CD4-positive, alpha-beta T cell (primary cell): ENCODE measurements at places on chromosomes 6 and 20.

DNA sequence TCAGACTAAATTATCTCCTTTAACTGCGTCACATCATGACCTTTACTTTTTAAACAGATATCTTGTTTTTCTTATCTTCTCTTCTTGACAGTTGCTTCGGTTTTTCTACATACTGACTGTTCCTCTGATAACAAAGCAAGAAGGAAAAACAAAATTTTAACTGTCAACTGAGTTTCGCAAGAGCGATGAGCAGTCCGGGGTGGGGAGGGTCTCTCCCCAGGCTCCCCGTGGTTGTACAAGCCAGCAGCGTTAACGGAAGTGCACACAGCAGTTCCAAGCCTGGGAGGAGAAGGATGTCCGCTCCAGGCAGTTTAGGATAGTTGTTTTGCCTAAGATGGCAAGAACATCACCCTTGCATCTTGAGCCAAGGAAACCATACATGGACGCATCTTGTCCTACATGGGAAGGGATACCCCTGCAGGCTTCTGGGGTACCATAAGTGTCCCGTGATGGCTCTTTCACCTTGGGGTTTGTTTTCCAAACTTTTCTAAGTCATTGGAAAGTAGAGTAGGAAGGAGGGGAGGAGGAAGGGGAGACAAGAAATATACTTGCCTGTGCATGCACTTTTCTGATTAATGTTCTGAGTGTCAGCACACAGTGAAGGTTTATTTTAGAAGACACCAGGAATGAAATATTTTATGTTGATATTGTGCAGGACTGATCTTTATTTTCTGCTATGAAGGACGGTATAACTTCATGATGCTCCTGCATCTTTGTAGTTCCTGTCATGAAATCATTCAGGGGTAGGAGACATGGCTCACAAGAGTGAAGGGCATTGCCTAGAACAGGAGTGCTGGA is 20.8 kb downstream of the SLC24A3 start:
- no peak for DNase-seq

- DNase-seq, result no peak
Observed at GRCh38 chr6:11637266-11637665, 99.7 kb downstream of the TMEM170B start.

- no peak for DNase-seq
Observed at GRCh38 chr20:63645218-63645617, 8.0 kb downstream of the STMN3 start.

DNA sequence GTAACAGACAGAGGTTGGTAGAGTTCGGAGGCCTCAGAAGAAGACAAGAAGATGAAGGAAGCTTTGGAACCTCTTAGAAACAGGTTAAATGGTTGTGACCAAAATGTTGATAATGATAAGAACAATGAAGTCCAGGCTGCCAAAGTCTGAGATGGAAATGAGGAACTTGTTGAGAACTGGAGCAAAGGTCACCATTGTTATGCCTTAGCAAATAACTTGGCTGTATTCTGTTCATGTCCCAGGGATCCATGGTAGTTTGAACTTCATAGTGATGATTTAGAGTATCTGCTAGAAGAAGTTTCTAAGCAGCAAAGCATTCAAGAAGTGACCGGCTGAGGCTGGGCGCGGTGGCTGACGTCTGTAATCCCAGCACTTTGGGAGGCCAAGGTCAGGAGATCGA is 11.1 kb upstream of the LSM14B start:
- DNase-seq, result no peak

DNA sequence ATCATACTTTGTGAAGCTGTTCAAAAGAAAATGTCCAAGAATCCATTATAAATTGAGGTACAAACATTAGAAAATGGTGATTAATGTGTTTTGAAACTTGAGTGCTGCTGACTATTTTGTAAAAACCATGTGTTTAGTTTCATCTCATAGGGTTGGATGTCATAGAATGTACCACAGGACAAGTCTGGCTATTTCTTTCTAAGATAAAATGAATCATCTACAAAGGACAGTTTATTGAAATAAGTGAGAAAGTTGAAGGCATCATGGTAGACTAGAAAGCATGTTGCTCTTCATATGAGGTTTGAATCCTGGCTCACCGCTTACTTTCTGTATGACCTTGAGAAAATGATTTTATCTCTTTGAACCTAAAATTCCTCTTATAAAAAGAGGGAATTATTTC is 29.2 kb upstream of the SMAP1 start:
- no peak for DNase-seq

GRCh38 chr6:4401408-4402368 is 266.3 kb upstream of the ECI2 start:
- DNase-seq, result no peak

DNA sequence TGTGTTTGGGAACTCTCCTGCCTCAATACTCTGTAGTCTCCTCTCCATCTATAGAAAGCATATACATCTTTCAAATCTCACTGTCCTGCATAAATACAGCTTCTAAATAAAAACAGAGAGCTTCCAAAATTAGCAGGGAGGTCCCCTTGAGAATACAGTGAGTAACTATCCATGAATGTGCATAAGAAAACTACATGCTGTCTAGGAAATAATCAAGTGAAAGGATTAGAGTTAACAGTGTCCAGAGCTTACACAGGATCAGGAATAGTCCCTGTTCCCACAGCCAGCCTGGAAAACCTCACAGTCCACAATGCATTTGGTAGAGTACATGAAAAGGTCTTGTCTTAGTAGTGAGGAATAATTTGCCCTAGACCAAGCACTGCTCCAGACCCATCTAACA is 123.0 kb upstream of the POU3F2 start:
- DNase-seq, result no peak

DNA sequence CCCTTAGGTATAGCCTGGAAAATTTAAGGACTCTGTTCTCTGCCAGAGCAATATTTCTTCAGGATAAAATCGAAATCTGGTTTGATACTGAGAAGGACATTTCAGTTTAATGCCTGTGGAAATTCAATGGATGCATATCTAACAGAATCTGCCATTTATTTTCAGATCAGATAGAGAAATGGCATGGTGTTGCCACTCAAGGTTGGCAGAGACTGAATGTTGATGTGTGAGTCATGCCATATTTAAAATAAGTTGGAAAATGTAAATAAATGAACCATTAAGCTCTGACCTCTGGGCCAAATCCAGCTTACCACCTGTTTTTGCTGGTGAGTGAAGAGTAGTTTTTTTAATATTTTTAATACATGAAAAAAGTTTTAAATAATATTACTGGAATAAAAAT is 594.6 kb downstream of the DOK5 start:
- no peak for DNase-seq
